Stimulated activated memory B cell treated with anti-CD40 and anti-IgM and Interleukin-4, amounts not matched to agents 10 μg/mL and 1 μg/mL and 100 μg/mL, for 72 hours (primary cell): ENCODE measurements at places on chromosomes 4 and X.

GRCh38 chr4:174156239-174156826 is 127.1 kb downstream of the FBXO8 start:
- no peak overlapping the region for H3K4me3 ChIP-seq
- H3K4me1 ChIP-seq = no peaks in the 10 kb centered on the region
- H3K27ac ChIP-seq = no peak overlapping the region

DNA sequence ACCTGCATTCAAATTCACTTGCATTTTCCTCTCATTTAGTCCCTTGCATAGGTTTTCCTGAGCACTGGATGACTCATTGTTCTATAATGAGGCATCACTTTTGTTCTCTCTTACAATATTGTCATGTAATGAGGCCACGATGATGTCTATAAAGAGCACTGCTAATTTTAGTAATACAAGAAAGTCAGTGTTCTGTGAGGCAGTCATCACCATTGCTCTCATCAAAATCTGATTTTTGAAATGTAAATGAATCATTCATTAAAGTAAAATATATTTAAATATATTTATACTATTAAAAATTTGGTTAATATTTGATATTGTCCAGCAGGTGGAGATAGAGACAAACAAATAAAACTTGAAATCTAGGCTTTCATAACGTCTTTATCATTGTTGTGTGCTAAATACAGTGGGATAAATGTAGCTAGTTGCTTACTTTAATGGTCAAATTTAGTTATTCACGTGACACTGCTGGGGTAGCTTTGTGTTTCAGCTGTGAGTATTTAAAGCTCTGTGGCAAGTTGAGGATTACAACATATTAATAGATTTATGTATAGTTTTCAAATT is 15.4 kb downstream of the HMGB2 start:
- ATAC-seq = no peak
- no peak overlapping the region for H3K4me3 ChIP-seq
- H3K27ac ChIP-seq = no peak overlapping the region
- H3K27me3 ChIP-seq = no peaks in the 10 kb centered on the region

DNA sequence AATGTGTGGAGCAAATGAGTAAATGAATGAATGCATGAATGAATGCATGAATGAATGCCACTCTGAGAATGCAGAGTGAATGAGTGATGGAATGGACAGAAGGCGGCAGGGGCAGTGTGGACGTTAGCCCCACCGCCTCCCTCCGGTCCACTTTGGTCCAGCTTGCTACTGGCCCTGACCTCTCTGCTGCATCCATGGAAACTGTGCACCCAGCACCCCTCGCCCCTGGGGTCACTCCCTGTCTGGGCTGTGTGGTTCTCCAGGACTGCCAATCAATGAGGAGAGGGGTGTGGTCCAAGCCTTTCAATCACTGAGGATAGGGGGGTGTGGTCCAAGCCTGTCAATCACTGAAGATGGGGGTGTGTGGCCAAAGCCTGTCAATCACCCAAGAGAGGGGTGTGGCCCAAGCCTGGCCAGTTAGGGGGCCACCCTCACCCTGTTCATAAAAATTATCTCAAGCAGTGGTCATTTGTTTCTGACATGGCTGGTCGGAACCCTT is 39.2 kb upstream of the ASMTL start:
- ATAC-seq = peak; percentile 87
- peak overlapping the region; percentile 96 for H3K27ac ChIP-seq
- peak overlapping the region; percentile 92 for H3K4me3 ChIP-seq
- H3K36me3 ChIP-seq = peaks cover 54% of the 10 kb centered on the region
- peaks cover 75% of the 10 kb centered on the region for H3K4me1 ChIP-seq

GRCh38 chrX:101655534-101655933 is 4.1 kb downstream of the ARMCX2 start:
- no peaks in the 10 kb centered on the region for H3K27me3 ChIP-seq
- no peak overlapping the region for H3K27ac ChIP-seq
- H3K4me1 ChIP-seq = peaks cover 13% of the 10 kb centered on the region
- no peak for ATAC-seq
- H3K4me3 ChIP-seq = no peak overlapping the region
- H3K36me3 ChIP-seq = no peaks in the 10 kb centered on the region

DNA sequence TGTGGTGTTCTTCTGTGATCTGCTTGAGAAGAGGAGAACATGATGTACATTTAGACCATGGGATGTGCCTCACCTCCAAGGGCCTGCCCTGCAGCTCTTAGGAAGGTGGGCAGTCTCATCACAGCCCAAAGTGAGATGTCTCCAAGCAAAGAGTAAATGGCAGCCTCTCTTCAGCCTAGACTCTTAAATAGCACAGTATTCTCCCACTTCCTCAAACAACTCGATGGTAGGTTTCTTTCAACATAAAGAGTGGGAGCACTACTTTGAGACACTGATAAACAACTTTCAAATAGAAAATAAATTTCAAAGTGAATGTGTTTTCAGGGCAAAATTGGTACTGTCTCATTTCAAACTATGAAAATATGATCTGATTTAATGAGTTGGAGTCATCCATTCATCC is 35.2 kb downstream of the EDNRA start:
- H3K27me3 ChIP-seq = peaks cover 8% of the 10 kb centered on the region
- no peaks in the 10 kb centered on the region for H3K4me1 ChIP-seq
- no peak overlapping the region for H3K4me3 ChIP-seq
